DND-41 (cell line): ENCODE measurements at places on chromosomes 7 and 10.
A peak's percentile ranks its signal among the peaks of the same experiment; 100 is the strongest.

DNA sequence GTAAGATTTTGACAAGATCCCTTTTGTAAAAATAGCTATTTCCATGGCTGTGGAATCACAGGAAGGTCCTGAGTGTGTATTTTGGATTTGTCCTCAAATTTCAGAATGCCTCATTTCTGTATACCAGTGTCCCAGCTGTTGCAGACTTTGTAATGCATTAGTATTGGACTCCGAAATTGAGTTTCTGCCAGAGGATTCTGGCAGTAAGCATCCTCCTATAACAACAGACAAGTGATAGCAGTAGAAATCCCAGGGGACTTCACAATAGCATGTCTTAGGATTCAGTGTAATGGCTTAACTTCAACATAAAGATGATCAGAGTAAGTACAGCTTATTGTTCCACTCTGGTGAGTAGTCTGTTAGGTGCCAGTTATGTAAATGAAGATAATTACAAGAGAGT is 104.6 kb downstream of the FOXP2 start:
- DNase-seq, result no peak

- peak; percentile 33 for DNase-seq
These were observed 130.0 kb downstream of the ICA1 start for GRCh38 chr7:8131694-8132605.

DNA sequence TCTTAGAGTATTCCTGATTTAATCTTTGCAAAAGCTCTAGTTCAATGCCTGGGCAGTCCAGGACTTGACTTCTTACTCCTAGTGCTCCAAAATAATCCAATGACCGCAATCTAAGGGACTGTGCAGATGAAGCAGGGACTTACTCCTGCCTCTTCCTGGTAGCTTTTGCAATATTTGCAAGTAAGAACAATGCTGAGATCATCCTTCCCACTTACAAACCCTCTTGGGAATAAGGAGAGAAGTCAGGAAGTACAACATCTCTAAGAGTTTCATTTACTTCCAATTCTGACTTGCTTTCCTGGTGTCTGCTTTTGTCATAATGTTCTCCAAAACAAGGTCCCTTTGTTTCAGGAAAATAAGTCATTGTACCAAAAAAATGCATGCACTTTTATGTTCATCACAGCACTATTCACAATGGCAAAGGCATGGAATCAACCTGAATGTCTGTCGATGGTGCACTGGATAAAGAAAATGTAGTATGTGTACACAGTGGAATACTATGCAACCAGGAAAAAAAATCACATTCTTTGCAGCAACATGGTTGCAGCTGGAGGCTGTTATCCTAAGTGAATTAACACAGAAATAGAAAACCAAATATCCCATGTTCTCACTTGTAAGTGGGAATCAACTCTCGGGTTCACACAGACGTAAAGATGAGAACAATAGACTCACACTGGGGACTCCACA is 7.1 kb upstream of the KCNMA1 start:
- no peak for DNase-seq

DNA sequence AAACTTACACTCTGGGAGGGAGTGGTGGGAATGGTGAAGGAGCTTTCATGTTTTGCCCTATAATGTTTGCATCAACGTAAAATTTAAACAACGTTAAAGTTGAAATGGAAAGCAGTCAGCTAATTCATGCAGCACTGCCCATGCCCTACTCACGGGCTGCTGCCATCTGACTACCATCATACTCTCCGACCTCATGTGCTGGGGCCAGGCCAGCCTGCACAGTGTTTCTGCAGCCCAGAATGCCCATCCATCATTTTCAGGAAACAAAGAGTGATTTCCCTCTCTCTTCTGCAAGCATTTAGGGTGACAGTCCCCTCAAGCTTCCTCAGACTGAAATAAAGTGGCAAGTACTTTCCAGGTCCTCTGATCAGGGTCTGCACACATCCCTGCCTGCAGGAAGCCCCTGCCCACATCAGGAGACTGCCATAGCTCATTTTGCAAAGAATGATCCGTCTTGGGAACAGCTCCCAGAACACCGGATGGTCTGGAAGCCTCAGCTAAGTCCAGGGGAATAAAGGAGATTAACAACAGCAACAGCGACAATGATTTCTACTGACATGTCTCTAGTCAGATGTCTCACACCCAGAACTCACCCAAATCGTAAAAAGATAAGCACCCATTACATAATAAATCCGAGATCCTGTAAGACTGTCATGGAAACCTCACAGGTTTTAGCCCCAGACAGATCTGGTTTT is 40.3 kb downstream of the ARHGAP22 start:
- no peak for DNase-seq

GRCh38 chr10:90885176-90885575 is 13.4 kb downstream of the RPP30 start:
- no peak for DNase-seq

- DNase-seq, result no peak
These were observed 186.0 kb downstream of the SEMA3D start for GRCh38 chr7:85000735-85001350.

DNA sequence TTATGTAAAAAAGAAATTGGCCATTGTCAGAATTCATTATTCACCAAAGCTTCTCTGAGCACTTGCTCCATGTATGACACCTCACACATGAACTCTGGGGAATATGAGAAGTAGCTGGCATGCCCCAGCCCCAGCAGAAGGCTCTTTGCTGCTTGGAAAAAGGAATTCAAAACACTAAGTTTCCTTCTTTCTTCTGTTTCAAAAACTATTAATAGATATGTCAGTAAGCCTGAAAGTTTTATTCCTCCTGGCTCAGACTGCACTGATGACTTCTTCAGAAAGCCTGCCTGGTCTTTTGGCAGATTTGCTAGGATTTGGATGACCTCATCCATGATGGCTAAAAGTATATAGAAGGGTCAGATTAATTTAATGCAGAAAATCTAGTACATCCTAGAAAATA is 511.0 kb downstream of the GFRA1 start:
- DNase-seq, result no peak

- no peak for DNase-seq
These were observed 120.2 kb downstream of the CACNB2 start for GRCh38 chr10:18260310-18260922.

- DNase-seq, result no peak
These were observed 31.1 kb downstream of the HIPK2 start for GRCh38 chr7:139746652-139747051.

- no peak for DNase-seq
These were observed 737.0 kb downstream of the LRMDA start for GRCh38 chr10:76168437-76168836.

GRCh38 chr7:88268051-88268450 is 38.6 kb downstream of the STEAP4 start:
- no peak for DNase-seq

DNA sequence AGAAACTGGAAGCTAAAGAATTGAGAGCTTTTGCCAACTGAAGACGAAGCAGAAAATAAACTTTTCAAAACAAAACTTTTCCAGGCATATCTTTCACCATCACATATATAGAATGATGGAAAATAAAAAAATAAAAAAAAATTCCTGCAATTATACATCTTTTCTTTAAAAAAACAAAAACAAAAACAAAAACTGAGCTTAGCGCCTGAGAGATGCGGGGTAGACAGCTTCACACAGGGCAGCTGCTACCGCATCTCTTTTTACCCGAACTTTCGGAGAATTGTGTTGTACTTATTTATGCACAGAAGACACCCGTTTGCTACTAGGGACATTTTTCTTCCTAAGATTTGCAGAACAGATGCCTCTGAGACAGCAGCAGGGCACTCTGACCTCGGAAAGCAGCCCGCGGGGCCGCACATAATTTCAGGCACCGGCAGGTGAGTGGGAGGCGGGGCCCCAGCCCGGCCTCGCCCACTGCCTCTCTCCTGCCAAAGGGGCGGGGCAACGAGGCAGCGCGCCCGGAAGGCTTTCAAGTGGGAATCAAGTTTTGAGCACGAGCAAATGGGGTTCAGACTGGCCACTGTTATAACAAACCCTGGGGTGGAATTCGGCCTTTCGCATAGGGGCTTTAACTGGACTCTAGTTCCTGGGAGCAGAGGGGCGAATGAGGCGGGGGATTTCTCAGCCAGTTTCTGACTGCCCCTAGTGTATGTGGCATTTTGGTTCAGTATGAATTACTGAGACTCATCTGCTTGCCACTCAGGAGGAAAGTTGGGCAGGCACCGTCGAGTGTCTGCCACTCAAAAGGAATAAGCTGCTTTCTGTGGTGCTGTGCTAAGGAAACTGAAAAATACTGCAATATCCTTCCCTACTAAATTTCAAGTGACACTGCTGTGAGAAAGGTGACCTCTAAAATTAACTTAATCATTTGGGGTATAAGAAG is 18.5 kb upstream of the FAM133B start:
- no peak for DNase-seq

DNA sequence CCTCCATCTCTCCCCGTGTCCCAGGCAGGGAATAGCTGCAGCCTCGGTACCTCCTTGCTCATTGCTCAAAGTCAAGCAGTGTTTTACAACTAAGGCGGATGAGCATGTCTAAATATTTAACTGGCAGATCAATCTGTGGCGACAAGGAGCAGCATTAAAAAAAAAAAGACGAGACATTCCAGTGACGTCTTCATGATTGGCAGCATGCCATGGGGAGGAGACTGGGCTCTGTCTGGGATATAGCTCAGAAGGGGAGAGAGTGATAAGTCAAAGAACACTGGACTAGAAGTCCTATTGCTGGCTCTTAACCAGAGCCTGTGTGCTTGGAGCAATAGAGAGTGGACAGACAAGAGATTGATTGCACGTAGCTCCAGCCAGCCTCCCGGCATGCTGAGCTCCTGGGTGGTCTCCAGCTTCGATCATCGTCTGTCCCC is 287.5 kb upstream of the PODXL start:
- no peak for DNase-seq

- no peak for DNase-seq
These were observed 35.6 kb upstream of the CHCHD3 start for GRCh38 chr7:133117452-133117851.

DNA sequence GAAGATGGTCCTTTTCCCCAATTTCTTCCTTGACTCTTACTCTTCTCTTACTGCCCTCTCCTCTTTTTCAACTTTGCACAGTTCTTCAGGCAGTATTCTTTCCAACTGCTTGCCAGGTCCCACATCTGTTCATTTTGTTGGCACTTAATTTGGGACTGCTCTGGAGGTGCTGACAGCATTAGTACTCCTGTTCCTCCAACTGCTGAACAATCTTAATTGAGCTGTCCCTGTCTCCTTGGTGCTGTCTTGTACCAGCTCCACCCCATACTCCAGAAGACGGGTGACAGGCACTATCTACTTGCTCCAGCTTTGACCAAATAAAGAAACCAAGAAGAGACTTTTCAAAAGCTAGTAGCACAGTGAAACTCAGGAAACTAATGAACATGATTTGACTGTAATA is 160.0 kb downstream of the PDE1C start:
- no peak for DNase-seq

DNA sequence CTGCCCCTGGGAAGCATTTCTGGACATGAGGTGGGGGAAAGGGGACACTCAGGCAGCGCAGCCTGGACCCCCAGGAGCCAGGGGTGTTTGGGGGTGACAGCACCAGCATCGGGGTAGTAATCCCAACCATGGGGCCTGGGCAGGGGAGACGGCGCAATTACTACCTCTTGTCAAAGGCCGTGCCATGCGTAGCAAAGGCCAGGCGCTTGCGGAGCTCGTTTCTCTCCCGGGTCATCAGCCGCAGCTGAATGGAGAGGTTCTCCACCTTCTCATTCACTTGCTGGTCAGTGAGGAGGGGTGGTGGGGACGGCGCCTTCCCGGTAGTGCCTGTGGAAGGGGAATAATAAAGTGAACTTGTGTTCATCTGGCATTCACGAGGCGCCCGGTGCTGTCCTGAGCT is 70.0 kb downstream of the DLG5 start:
- DNase-seq, result no peak

DNA sequence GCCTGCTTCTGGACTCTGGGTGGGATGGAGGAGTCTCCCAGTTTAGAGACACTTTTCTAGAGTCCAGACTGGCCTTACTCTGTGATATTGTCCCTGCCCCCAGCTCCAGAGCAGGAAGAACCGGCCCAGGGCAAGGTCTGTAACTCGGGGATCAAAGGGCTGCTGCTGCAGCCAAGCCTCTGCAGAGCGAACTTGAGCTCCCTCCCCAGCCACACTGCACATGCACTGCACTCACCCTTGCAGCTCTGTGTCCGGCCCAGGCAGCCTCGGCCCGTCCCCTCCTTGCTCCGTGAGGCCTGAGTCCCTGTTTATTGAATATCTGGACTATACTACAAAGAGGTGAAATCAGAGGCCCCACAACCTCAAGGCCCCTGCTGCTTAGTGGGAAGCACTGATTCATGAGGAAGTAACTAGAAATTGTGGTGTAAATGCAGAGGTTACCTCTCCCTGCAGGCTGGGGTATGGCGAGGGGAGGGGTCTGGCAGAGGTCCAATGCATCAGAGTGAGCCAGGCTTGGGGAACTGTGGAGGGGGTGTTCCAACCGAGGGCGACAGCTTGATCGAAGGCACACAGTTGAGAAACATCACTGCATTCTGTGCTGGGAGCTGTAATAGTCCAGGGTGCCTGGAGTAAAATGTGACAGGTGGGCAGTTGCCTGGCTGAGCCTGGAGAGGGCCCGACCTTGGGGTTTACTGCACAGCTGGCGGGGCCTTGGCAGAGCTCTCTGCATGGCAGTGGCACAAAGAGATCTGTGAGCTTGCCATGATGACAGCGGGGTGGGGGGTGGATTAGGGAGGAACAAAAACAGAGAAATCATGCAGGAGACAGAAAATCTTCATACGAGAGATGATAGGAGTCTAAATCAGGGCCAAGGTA is 49.1 kb downstream of the AOC1 start:
- no peak for DNase-seq

DNA sequence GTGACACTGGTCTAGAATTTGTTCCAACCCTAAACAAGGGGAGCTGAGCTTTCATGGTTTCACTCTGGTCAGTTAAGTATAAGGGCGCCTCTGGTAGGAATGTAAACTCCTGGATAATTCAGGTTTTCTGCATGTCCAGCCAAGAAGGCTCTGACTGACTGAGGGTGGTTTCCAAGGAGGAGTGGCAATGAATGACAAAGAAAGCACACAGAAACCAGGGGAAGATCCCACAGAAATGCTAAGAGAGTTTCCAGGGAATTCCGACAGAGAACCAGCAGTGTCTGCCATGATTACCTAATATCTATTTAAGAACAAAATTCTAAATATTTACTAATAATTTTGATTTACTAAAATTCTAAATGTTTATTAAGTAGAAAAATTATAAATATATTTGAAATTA is 27.3 kb upstream of the NRG3 start:
- no peak for DNase-seq

- no peak for DNase-seq
These were observed 20.1 kb upstream of the CABCOCO1 start for GRCh38 chr10:61642676-61643075.

DNA sequence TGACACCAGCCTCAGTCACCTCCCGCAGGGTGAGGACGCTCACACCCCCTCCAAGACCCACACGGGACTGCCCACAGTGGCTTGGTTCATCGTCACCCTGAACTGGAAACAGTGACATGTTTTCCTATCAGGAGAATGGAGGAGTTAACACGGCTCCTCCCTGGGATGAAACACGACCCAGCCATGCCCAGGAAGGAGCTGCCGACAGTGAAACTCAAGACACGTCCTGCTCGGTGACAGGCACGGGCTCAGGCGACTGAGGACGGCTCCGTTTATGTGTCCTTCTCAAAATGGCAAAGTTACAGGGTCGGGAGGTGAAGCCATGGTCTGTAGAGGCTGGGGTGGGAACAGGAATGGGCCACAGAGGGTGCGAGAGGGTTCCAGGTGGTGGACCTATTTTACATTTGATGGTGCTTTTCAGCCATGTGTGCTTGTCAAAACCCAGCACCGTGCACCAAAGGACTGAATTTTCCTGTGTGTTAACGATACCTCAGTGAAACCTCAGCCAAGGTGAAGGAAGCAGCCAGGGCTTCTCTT is 272.4 kb downstream of the ADARB2 start:
- DNase-seq, result no peak
